NCI-H2107 (cell line): ENCODE measurements at places on chromosomes 11 and 22.

DNA sequence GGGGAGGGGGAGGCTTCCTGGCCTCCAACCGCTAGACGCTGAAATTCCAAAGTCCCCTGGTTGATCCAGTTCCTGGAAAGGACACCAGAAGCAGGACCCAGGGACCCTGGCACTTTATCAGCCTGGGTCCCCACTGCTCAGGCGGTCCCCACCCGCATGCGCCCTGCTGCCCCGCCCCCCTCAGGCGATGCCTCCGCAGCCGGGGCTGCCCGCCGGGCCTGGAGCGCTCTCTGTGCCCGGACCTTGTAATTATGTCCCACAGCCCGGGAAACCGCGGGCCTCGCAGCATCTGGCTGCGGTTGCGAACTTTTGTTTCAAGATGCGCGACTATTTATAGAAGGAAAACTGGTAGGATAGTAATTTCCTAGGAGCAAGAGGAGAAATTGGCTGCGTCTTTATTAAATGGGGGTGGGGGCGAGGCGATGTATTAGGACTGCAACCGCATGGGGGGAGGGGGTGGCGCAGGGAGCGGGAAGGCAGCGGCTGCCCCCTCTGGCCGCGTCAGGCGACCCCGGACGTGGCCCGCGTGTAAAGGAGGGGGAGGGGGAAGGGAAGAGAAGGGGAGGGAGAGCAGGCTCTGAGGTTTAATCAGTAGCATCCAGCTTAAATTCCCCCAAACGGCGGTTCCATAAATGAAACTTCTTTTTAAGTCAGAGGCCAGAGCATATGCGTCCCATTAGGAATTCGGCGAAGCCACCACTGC is 6.1 kb downstream of the WNT7B start:
- no peak for DNase-seq

- no peak for DNase-seq
Measured at GRCh38 chr22:33625959-33626358, 294.3 kb downstream of the LARGE1 start.

- DNase-seq, result no peak
Measured at GRCh38 chr11:47418454-47419259, 7.6 kb downstream of the PSMC3 start.

DNA sequence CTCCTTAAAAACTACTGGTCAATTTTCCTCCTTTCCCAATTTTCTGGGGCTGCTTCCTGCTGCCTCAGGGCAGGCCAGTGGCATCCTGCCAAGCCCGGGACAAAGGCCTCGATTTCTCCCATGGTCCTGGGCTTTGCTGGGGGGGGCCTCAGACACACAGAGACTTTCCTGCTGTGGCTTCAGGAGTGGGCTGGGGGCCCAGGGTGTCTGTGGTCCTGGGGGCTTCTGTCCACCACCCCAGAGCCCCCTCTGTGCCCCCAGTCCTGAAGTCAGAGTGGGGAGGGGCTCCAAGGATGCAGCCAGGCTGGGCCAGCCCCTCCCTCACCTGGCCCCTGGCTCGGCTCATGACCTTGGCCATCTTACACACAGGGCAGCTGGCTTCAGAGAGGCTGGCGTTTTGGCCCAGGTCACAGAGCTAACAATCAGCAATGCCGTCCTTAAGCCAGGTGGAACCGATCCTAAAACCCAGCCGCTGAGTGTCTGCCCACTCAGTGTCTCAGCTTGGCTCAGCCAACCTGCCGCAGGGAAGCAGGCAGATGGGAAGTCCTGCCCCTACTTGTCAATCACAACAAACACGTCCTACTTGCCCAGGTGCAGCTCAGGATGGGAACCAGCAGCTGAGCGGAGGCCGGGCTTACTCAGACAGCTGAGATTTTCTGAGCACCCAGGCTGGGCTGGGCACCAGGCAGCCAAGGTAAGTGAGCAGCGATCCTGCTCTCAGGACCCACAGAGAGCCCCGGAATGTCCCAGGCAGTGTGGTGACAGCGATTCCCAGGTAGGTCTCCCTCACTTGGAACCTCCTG is 34.6 kb downstream of the OSBPL5 start:
- DNase-seq, result peak; percentile 36

DNA sequence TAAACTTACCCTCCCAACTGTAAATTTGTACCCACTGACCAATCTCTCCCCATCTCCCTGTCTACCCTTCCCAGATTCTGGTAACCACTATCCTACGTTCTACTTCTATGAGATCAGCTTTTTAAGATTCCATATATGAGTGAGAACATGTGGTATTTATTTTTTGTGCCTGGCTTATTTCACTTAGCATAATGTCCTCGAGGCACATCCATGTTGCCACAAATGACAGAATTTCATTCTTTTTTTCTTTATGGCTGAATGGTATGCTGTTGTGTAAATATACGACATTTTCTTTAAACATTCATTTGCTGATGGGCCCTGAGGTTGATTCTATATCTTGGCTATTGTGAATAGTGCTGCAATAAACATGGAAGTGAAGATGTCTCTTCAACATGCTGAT is 74.7 kb upstream of the RRM1 start:
- no peak for DNase-seq

- no peak for DNase-seq
Measured at GRCh38 chr11:2144544-2145248, 5.5 kb upstream of the IGF2 start.

DNA sequence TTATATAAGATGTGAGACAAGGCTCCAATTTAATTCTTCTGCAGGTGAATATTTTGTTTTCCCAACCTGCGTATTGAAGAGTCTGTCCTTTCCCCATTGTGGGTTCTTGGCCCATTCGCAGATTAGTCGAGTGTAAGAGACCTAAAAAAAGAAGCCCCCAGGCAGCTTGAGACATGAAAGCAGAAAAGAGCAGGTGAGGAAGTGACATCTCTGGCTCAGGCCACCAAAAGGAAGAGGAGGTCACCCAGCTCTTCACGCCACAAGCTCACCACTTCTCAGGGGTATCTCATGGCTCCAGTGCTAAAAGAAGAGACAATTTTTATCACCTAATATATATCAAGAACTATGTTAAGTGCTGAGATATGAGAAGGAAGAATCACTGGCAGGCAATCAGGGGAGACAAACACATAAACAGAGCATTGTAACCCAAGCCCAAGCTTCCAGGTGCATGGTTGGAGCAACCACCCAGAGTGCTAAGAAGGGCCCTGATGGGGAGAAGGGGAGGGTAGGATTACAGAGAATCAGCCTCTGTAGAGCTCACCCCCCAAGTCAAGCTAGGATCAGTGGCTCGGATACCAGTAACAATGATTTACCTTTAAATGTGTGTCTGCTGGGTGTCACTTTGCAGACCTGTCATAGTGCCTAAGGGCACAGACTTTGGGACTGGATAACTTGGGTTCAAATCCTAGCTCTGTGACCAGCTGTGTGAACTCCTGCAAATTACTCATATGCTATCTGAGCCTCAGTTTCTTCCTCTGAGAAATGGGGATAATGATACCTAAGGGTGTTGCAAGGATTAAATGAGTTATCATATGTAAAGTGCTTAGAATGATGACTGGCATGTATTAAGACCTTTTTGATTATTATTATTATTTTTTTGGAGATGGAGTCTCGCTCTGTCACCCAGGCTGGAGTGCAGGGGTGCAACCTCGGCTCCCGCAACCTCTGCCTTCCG is 39.2 kb downstream of the MCHR1 start:
- DNase-seq, result no peak

GRCh38 chr22:42719133-42719532 is 1.5 kb downstream of the A4GALT start:
- no peak for DNase-seq

DNA sequence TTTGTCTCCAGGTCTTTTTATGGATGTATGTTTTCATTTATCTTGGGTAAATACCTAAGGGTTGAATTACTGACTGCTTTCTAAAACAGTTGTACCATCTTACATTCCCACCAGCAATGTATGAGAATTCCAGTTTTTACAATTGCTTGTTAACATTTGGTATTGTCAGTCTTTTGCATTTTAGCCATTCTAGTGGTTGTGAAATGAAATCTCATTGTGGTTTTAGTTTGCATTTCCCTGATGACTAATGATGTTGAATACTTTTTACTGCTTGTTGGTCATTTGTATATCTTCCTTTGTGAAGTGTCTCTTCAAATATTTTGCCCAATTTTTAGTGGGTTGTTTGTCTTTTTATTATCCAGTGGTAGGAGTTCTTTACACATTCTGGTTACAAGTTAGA is 92.8 kb downstream of the ARFGAP2 start:
- DNase-seq, result no peak

- no peak for DNase-seq
Measured at GRCh38 chr11:35980686-35981390, 37.0 kb downstream of the LDLRAD3 start.

GRCh38 chr11:15473954-15474837 is 359.5 kb downstream of the INSC start:
- no peak for DNase-seq

DNA sequence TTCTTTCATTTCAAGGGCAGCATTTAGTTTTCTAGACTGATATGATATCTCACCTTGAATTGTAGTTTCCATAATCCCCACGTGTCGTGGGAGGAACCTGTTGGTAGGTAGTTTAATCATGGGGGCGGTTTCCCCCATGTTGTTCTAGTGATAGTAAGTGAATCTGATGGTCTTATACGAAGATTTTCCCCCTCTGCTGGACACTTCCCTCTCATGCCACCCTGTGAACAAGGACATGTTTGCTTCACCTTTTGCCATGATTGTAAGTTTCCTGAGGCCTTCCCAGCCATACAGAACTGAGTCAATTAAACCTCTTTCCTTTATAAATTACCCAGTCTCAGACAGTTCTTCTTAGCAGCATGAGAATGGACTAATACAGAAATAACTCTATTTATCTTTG is 851.1 kb upstream of the FAT3 start:
- DNase-seq, result no peak

DNA sequence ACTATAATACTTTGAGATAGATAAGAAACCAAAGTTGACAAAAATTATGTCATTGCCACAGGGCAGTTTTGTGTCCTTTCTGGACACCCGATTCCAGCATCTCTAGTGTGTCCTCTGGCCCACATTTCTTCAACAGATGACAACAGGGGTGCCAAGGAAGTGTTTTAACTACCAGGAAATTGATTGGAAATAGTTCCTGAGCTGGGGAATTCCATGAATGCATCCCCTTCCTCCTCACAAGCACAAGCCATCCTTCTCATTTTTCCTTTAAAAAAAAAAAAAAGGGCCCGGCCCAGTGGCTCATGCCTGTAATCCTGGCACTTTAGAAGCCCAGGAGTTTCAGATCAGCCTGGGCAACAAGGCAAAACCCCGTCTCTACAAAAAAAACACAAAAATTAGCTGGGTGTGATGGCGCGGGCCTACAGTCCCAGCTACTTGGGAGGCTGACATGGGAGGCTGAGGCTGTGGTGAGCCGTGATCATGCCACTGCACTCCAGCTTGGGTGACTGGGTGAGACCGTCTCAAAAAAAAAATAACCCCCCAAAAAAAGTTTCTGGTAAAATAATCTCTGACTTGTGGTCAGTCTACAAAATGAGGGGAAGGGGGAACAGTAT is 797 bp upstream of the B3GAT3 start:
- DNase-seq, result no peak

DNA sequence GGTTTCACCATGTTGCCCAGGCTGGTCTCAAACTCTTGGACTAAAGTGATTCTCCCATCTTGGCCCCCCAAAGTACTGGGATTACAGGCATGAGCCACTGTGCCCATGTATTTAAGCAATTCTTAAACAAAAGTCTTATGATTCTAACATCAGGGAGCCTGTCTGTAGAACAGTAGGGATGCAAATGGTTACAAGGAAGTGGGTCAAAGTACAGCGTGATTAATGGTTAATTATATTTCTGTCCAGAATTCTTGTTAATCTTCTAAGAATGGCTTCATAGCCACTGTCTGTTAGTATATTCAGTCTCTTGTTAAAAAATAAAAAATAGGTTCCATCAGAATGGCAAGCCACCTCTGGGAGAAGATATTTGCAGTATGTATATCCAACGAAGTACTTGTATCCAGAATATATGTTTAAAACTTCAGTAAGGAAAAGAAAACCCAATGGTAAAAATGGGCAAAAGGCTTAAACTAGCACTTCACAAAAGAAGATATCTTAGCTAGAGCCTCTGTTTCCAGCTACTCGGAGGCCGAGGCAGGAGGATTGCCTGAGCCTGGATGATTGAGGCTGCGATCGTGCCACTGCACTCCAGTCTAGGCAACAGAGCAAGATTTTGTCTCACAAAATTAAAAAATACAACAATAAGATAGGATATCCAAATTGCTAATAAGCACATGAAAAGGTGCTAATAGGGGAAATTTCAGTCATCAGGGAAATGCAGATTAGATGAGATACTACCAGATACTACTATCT is 22.9 kb downstream of the ATG13 start:
- DNase-seq, result no peak

DNA sequence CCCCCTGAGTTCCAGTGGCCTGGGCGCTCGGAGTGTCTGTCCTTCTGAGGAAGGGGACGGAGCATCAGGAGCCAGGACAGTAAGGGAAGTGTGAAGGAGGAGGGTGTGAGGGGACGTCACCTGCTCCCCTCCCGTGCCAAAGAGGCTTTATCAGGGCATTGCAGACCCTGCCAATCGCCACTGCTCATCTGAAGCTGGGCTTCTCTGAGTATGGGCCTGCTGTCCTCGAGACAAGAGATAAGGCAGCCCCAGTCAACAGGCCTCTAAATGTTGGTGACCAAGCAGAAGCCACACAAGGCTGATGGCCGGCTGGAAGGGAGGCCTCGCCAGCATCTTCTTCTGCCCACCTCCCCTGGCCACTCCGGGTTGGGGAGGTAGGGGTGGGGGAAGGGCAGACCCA is 29.8 kb downstream of the LIF start:
- DNase-seq, result no peak

DNA sequence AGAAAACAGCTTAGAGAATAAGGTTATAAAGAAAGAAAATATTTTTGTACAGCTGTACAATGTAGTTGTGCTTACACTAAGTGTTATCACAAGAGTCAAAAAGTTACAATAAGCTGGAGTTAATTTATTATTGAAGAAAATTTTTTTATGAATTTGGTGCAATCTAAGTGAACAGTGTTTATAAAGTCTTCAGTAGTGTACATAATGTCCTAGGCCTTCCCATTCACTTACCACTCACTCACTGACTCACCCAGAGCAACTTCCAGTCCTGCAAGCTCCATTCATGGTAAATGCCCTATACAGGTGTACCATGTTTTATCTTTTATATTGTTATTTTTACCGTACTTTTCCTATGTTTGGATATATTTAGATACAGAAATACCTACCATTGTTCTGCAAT is 34.7 kb downstream of the GDPD4 start:
- no peak for DNase-seq

GRCh38 chr11:9132203-9132878 is 40.9 kb upstream of the SCUBE2 start:
- DNase-seq, result no peak

DNA sequence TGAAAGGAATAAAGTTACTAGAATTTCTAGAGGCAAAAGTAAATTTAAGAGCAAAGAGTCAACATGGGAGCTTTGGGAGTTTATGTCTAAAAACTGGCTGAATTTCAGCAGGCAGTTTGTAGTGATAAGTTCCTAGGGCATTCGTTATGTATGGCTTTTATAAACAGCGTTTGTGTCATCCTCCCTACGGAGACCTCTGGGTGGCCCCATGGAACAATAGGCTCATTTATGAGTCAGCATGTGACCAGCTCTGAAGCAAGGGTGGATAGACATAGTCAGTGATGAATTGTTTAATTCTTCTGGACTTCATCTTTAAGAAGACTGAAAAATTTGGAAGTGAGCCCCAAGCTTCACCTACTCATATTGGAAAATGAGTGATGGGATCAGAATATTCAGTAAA is 37.1 kb downstream of the SVIP start:
- no peak for DNase-seq
